ENCODE measurements at places on chromosomes 7 and 10. TPM values are rescaled to one million over a fixed set of nuclear protein-coding genes. Genes with fewer than 3 reads are reported as not detected.

JAKMIP3 gene
- polyA plus RNA-seq = 0.91 TPM

SEMA3E gene
- 0.02 TPM for polyA plus RNA-seq

CPEB3 gene
- polyA plus RNA-seq = 4.6 TPM

C10orf67 gene
- 0.27 TPM for polyA plus RNA-seq

ZNF789 gene
- 2.9 TPM for polyA plus RNA-seq

HABP2 gene
- 0.07 TPM for polyA plus RNA-seq

ICA1 gene
- polyA plus RNA-seq = 36.8 TPM

EVX1 gene
- polyA plus RNA-seq = 0.05 TPM

SEC24C gene
- 30.6 TPM for polyA plus RNA-seq

CPED1 gene
- 3.9 TPM for polyA plus RNA-seq

PRKCQ gene
- polyA plus RNA-seq = 0.05 TPM

TMEM213 gene
- polyA plus RNA-seq = not detected

UBN2 gene
- polyA plus RNA-seq = 3.1 TPM

TSPAN13 gene
- 16.1 TPM for polyA plus RNA-seq
